Anterior cingulate cortex (tissue), 58 donors: ENCODE measurements at places on chromosomes 2 and 18.

DNA sequence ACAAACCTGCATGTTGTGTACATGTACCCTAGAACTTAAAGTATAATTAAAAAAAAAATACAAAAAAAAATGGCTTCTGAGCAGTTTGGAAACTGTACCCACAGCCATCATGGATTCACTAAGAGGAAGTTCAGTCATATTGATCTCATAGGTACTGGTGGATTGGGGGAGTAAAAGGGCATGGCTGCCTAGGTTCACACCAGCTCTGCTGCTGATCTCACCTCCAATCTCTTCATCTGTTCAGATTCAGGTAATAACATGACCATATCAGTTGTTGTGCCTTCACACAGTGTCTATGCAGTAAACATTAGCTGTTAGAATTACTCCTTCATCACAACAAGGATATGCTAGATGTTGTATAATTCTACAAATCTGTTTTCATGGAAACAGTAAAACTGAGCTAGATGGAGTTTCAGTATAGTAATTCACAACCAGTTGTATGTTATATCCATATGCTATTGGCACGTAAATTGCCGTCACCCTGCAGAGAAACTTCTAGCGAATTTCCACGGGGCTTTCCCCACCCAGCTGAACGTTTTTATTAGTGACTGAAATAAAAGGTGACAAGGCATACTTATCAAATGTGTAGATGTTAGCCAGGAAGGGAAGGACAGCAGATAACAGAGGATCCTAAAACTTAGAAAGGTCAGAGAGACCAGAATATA, 59.3 kb upstream of the ITM2C start:
- no peak for DNase-seq

DNA sequence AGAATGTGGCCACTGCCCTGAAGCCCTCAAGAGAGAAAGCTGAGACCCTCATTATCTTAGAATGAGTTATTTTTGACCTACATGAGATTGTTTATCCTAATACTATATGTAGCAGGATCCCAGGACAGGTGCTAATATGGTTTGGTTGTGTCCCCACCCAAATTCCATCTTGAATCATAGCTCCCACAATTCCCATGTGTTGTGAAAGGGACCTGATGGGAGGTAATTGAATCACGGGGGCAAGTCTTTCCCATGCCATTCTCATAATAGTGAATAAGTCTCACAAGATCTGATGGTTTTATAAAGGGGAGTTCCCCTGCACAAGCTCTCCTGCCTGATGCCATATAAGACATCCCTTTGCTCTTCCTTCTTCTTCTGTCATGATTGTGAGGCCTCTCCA, 76.8 kb downstream of the CCBE1 start:
- no peak for DNase-seq

DNA sequence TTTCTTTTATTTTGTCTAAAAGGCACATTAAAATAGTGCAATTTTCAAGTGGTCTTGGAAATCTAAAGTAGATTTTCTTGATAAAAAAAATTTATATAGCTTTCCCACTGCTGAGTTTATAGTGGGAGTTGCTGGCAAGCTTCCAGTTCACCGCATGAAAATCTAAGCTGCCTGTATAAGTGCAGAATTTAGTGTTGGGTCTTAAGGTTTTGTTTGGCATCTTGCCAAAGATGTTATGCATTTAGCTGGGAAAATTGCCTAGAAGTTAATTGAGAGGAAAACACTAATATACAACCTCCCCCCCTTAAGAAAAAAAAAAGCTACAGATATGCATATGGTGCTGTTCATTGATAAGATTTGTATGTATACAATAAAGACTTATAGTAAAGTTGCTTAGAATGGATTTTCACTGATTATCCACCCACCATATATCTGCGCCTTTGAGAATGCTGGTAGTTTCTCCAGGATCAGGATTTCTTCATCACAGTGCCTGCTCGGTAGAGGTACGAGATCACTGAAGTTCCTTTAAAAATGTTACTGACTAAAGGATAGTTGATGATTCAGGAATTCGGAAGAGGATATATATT, 803.2 kb upstream of the POU3F3 start:
- no peak for DNase-seq

DNA sequence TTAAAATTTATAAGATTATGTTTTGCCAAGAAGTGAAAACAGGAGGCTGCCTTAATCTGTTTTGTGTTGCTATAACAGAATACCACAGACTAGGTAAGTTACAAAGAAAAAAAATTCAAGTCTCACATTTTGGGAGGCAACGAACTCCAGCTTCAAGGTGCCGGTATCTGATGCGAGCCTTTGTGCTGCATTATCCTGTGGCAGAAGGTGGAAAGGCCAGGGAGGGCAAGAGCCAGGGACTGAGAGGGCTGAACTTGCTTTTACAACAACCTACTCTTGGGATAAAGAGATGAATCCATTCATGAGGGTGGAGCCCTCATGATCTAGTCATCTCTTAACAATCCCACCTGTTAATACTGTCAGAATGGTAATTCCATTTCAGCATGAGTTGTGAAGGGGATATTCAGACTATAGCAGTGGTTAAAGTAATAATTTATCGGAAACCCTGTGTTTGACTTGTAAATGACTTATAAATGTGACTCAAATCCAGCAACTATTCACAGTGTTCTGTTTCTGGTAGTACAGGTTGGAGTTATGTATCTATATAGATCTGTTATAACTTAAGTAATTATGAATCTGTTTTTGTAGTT, 3.7 kb downstream of the MTX2 start:
- no peak for DNase-seq

DNA sequence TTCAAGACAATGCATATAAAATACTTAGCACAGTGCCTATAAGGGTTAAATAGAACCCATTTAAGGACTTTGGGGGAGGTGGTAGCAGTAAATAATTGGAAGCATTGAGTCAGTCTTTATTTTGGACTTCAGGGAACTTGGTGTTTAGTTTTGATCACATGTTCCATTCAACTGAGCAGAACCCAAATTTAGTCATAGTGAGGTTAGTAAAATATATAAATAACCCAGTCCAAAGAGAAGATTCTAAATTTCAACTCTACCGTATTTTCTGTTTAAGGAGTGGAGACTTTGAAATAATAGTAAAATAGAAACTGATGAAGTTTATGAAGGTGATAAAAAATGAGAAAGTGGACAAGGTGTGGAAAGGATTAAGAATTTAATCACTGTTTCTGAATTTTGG, 19.7 kb downstream of the TWSG1 start:
- DNase-seq, result no peak

DNA sequence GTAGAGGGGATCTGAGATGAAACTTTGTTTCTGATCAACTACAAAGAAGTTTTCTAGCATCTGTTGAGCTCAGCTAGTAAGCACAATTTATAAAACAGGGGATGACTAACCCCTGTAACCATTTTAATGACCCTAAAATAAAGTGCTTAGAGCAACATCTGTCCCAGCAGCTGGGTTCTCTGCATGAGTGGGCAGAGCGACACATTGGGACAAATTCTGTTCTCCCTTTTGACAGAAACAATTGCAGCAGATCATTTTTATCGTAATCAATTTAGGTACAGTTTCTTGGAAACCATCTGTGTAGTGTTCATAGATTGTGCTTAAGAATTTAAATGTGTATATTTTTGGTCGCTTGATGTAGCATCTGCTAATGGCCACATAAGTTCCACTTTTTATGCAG, 678.0 kb downstream of the RNF144A start:
- no peak for DNase-seq

- no peak for DNase-seq
Observed at GRCh38 chr18:8609659-8610458, 622 bp downstream of the RAB12 start.

GRCh38 chr2:42947809-42948600, 155.6 kb upstream of the HAAO start:
- DNase-seq, result no peak

GRCh38 chr18:62894681-62895390, 179.5 kb downstream of the PHLPP1 start:
- no peak for DNase-seq

DNA sequence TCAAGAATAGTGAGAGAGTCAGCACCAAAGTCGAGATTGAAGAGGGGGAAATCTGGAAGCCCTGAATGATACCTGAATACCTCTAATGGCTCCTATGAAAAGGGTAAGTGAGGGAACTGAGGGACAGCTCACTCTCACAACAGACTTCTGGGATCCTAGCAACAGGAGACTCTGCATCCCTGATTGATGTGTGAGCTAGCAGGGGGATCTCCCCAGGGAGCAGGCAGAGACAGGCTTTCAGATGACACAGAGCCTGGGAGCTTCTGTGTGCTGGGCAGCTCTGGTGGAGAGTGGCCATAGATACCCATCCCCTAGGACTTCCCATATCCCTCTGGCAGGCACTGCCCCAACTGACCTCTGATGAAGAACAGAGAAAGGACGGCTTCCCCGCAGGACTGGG, 206.2 kb downstream of the EXOC6B start:
- DNase-seq, result no peak

GRCh38 chr18:53603276-53603675, 621.2 kb downstream of the MBD2 start:
- no peak for DNase-seq

- no peak for DNase-seq
Observed at GRCh38 chr2:94759211-94759610, 112.0 kb upstream of the TEKT4 start.

DNA sequence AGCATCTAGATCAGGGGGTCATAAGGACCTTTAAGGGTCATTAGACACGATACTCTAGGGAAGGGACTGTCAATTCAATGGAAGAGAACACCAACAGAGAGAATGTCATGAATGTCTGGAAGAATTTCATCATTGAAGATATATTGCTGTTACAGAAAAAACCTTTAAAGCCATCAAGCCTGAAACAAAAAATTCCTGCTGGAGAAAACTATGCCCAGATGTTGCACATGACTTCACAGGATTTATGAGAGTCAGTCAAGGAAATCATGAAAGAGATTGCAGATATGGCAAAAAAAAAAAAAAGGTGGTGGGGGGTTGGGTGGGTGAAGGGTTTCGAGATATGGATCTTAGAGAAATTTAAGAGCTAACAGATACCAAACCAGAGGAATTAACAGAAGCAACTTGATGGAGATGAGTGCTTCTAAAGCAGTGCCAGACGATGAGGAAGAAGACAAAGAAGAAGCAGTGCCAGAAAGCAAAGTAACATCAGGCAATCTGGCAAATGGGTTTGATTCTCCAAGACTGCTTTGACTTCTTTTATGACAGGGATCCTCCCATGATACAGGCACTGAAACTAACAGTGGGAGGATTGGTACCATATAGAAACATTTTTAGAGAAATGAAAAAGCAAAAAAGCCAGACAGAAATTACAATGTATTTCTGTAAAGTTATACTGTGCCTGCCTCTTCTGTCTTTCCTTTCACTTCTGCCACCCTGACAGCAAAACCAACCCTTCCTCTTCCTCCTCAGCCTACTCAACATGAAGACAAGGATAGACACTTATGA, 28.5 kb downstream of the MAP4K3 start:
- DNase-seq, result no peak

DNA sequence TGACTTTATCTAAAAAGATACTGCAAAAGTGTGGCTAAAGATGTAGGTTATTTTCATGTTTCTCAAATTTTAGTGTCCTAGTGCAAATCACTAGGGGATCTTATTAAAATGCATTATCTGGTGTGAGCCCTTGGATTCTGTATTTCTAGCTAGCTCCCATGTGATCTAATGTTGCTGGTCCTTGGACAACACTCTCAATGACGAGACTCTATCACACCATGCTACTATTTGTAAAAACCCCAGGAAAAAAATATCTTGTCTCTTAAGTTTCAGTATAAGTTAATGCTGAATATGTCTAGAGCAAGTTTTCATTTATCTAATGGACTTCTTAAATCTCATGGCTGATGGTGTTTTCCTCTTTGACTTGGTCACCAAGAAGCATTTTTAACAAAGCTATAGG, 5.8 kb downstream of the DOCK10 start:
- DNase-seq, result no peak

DNA sequence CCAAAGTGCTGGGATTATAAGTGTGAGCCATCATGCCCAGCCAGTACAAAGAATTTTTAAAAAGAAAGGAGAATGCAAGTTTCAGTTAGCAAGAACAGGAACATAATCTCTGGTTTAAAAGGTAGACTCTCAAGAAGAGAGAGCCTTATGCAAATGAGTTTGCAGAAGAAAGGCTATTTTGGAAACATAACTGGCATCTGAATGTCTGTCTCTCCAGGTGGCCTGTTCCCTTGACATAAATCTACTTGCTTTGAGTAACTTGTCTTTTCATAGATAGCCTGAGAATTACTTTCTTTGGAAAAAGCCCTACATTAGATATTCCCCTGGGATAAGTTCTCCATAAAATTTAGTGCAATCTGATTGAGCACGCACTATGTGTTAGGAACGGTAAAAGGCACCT, 109.6 kb downstream of the ICOS start:
- DNase-seq, result no peak

DNA sequence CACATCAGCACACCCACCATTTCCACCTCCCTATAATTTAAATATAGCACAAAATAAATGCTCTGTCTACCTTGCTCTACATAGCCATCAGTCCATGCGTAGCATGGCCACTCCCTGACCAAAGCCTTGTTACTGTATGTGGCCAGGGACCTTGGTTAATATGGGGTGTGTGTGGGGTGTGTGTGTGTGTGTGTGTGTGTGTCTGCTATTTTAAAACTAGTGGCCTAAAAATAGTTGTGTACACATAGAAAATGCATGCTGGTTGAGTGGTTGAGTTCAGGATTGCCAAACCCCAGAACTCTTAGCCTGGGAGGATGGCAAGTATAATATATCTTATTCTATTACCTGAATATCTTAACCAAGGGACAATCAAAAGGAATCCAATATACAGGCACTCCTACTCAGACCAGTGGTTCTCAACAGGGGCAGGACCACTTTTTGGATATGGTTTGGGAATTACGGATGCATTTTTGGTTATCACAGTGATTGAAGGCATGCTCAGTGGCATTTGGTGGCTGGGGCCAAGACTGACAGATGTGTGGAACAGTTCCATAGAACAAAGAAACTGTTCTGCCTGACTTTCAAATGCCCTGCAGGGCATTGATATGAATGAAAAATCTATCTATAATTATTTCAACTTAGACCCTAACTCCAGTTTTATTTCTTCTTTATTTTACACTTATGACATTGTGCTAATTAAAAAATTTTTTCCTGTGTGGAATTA, 72.3 kb upstream of the PSME4 start:
- no peak for DNase-seq

DNA sequence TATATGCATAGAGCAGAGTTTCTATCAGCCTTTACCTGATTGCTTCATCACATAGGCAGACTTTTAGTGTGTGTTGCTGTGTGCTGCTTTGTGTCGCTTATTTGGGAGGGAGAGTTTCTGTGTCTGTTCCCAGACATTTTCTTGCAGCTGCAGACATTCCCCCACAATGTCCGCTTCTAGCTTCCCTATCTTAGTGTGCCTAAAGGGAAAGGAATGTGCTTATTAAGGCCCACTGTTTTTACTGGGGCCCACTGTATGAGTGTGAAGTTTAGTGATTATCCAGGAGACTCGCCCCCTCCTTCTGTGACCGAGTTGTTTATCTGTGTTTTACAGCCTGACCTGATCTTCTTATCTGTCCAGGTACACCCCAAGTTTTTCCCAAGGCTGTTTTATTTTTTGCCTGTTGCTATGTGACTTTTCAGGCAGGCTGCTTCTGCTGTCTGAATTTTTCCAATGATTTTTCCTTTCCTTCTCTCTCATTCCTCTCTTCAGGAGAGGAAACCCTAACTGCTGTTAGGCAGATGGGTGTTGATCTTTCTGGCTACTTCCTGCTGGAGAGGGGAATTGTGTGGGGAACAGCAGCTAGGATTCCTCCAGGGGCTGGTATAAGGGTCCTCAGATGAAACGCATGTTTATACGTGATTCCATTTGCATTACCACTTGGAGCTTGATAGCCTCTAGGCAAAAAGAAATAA, 47.6 kb downstream of the STK17B start:
- no peak for DNase-seq
